Renal cortical epithelial cell (primary cell): ENCODE measurements at places on chromosomes 5 and 9.

DNA sequence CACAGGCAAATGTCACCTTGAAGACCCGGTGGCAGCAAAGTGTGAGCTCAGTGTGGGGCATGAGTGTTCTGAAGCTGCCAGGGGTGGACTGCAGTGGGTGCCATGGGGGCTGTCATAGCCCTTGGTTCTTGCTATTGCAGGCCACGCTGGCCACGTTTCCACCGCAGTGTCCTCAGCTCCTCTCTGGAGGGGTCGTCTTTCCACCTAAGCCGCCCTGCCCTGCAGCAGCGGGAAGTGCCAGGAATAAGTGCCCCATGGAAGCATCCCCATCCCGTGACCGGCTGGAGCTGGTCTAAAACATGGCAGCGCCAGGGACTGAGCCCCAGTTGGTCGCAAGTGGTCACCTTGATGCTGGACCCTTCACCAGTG is 6.9 kb downstream of the OBP2B start:
- no peak for DNase-seq

DNA sequence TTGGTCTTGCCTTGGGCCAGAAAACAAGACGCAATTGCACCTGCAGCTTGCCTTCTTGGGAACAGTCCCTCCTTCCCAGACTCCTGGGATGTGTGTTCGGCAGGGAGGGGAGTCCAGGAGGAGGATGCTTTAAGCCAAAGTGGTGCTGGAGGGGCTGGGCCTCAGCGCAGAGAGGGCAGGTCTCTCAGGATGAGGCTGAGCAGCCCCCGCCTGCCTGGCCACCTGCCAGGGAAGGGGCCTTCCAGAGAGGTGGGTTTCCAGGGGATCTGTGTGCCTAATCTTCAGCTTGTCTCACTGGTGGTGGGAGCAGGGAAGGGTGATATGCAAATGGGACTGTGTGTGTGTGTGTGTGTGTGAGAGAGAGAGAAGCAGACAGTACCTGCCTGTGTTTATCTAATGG is 105.2 kb downstream of the ENTREP1 start:
- no peak for DNase-seq

- DNase-seq = no peak
Observed at GRCh38 chr5:39200081-39200480, 19.3 kb downstream of the FYB1 start.

GRCh38 chr9:35861161-35861897 is 8.9 kb downstream of the OR13J1 start:
- DNase-seq = no peak

DNA sequence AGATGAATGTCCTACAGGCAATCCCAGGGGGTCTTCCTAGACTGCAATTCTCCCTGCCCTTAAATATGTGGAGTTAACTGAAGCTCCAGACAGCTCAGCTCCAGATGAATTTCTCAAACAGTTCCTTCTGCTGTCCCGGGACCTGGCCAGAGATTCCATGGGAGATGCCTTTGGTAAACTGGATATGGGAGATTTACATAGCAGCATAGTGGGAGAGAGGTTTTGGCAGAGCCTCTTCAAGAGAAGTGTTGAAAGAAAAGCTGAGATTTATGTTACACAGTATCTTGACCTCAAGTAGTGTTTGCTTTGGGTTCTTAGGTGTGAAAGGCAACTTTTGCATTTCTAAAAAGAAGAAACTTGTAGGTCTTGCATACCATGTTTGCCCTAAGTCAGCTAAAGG is 364.9 kb downstream of the ARRDC3 start:
- peak; percentile 27 for DNase-seq

- peak; percentile 75 for DNase-seq
Observed at GRCh38 chr9:70421272-70422180, 7.1 kb upstream of the KLF9 start.

- peak; percentile 61 for DNase-seq
Observed at GRCh38 chr9:95313010-95313498, 4.5 kb downstream of the FANCC start.

- peak; percentile 33 for DNase-seq
Observed at GRCh38 chr5:126499853-126500342, 76.7 kb downstream of the GRAMD2B start.

- DNase-seq = no peak
Observed at GRCh38 chr9:92897323-92897722, 19.5 kb upstream of the ZNF484 start.

- no peak for DNase-seq
Observed at GRCh38 chr5:2912741-2913140, 161.3 kb upstream of the IRX2 start.

GRCh38 chr9:135701959-135702721 is at the start of gene KCNT1:
Gene KCNT1, plus strand, starts transcription at chr9:135702185. Its CDS starts 74 bp downstream, at chr9:135702259.
- DNase-seq = peak; percentile 2

DNA sequence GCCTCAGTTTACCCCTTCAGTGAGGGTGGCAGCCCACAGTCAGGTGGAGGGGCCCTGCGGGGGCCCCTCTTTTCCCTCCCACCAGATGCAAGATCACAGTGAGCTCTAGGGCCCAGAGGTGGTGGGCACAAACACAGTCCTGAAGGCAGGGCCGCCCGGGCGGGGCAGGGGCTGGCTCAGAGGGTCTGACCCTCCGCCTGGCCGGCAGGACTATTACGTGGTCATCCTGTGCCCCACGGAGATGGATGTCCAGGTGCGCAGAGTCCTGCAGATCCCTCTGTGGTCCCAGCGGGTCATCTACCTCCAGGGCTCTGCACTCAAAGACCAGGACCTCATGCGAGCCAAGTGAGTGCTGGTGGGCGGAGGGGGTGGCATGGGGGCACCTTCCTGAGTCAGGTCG is 63.4 kb downstream of the KCNT1 start:
- no peak for DNase-seq

DNA sequence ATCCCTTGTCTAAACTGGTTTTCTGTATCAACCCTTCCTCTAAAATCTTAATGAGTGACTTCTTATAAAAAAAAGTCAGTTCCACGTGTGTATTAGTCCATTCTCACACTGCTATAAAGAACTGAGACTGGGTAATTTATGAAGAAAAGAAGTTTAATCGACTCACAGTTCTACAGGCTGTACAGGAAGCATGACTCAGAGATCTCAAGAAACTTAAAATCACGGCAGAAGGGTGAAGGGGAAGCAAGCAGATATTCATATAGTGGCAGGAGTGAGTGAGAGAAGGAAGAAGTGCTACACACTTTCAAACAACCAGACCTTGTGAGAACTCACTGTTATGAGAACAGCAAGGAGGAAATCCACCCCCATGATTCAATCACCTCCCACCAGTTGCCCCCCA is 307.8 kb upstream of the ARRDC3 start:
- no peak for DNase-seq

DNA sequence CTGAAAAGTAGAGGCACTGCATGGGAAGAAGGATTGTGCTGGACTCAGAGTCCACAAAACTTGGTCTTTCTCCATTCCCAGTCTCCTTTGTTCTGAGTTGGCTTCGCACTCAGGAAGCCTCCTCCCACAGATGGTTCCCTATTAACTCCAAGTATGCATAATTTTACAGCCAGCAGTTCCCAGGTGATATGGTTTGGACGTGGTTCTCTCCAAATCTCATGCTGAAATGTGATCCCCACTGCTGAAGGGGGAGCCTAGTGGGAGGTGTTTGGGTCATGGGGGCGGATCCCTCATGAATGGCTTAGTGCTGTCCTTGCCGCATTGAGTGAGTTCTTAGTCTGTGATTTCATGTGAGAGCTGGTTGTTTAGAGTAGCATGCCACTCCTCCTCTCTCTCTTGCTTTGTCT is 86.6 kb downstream of the FEM1C start:
- DNase-seq = peak; percentile 94

GRCh38 chr5:35073160-35073559 is 25.4 kb upstream of the AGXT2 start:
- DNase-seq = no peak

DNA sequence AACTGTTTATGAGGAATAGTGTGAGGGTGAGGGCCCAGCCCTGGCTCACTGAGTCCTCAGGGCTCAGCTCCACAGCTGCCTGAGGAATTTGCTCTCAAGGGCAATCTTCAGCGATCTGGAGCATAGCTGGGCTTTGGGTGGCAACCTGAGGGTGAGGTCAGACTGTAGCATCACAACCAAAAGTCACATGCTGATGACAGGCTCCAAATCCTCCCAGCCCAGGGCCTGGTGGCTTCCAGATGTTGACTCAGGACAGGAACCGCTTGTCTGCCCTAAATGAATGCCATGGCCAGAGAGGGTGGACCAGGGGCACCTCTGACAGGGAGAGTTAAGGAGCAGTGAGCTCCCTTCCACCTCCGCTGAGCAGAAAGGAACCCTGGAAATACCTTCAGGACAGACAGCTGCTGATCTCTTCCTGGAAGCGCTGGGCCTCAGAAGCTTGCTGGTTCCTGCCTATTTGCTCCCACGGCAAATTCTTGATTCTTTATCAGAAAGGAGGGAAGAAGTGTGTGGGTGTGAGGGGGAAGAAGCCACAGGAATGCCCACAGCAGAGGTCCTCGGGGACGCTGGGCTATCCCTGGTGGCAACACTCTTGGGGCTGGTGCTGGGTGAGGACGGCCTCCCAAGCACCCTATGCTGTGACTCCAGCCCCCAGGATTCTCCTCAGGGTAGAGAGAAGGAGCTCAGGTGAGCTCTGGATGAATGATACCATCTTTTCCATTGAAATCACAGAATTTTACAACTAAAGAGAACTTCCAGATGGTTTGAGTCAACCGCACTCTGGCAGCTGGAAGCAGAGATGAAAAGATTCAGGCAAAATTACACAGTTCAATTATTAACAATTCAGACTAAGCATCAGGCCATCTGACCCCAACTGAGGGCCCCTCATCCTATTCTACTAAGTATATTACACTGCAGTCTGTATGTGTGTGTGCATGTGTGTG is 13.8 kb upstream of the CTSL start:
- DNase-seq = peak; percentile 78

GRCh38 chr9:129419382-129419899 is 201.5 kb downstream of the C9orf50 start:
- DNase-seq = no peak

GRCh38 chr5:168974082-168974481 is 326.9 kb downstream of the SLIT3 start:
- DNase-seq = peak; percentile 74
